ENCODE measurements at places on chromosomes 12 and 14.

GRCh38 chr14:105343194-105343593 is 28.6 kb downstream of the PACS2 start:
- DNase-seq = no peak

DNA sequence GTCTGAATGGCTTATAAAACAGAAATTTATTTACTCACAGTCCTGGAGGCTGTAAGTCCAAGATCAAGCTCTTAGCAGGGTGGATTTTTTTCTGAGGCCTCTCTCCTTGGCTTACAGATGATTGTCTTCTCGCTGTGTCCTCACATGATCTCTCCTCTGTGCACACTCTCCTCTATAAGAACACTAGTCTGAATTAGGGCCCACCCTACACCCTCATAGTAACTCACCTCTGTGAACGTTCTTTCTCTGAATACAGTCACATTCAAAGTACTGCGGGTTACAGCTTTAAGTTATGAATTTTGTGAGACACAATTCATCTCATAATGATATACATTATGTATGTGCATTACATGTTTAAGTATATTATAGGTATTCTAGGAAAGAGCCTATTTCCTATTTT is 135.7 kb upstream of the ATXN7L3B start:
- no peak for DNase-seq

DNA sequence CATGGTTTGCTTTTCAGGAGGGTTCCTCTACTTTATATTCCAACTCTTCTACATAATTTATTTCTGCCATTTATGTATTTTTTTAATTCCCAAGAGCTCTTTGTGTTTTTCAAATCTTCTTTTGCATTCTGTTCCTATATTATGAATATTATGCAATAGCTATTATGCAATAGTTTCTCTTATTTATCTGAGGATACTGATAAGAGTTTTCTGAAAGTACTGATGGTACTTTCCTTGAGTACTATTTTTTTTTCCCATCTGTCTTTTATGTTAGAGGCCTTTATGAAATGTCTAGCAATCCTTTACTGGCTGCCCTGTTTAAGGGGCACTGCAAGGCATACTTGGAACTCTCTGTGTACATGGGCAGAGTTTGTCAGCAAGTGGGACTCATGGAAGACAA is 93.4 kb downstream of the SLC41A2 start:
- DNase-seq = no peak

DNA sequence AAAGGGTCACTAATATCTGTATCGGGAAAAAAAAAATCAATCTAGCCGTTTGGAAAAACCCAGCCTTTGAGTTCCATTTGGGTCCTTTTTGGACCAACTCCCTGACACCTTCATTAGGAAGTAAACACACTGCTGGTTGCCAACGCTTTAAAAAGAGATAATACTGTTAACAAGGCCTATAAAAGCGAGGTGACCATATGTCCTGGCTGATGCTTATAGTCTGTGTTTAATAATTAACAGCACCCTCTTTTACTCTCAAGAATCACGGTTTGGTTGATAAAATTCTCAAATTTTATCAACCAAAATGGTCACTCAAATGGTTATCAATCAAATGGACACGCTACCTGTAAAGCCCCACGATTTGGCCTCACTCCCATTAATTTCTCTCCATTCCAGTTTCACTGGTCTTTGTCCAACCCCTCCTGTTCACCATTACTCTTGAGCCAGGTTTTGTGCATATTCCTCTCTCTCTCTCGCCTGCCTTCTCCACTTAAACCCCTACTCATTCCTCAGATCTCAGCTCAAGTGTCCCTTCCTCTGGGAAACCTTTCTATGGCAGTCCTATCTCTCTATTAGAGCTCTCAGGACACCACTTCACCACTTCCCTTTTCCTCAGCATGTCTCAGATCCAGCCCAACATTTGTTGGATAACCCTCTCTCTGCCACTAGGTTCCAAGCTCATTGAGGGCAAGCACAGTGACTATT is 9.5 kb downstream of the BTG1 start:
- no peak for DNase-seq

DNA sequence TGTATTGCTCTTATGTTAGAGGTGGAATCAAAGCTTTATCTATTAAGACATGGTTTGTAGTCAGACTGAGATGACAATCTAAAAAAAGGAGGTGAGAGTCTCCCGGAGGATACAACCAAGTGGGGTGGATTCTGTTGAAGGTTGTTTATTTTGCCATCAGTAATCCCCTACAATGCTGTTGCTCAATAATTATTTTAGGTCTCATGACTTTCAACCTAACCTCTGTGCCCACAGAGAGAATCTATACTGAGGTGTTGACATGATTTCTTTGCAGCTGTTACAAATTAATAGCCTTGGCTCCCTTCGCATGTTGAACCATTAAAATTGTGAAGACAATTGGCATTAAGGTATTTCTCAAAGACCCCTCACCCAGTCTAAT is 28.7 kb upstream of the FOS start:
- DNase-seq = no peak

- DNase-seq = no peak
Measured at GRCh38 chr12:72535212-72535990, 263.2 kb downstream of the TRHDE start.

DNA sequence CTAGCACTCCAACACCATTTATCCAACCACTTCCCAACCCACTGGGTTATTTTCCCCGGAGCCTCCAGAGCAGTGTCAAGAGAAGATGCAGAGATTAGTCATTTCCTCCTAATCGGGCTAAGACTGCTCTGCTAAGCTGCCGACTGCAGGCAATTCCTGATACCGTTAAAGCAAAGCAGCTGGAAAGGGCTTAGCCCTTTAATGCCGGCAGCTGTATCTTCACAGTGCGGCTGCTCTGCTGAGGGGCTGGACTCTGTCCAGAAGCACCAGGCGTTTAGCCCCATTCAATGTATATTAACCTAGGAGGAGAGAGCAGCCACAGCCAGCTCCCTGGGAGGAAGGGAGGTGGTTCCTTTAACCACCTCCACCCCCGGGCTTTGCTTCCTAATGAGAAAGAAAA is 11.1 kb downstream of the AQP6 start:
- DNase-seq = no peak

DNA sequence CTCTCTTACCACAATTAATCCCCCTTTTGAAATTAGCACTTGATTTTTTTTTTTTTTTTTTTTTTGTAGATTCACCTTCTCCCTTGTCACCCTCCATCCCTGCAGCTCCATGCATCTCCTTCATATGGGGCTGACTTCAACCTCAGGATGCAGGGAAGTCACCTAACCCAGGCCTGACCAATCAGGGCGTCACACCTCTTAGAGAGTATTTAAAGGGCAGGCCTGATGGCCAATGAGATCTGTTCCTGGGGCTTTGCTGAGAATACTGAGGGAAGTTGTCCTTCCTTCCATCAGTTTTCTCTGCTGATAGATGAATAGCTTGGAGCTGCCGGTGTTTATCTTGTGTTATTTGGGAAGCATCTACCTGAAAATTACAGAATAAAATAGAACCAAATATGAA is 1104.7 kb upstream of the TMEM132C start:
- DNase-seq = no peak

DNA sequence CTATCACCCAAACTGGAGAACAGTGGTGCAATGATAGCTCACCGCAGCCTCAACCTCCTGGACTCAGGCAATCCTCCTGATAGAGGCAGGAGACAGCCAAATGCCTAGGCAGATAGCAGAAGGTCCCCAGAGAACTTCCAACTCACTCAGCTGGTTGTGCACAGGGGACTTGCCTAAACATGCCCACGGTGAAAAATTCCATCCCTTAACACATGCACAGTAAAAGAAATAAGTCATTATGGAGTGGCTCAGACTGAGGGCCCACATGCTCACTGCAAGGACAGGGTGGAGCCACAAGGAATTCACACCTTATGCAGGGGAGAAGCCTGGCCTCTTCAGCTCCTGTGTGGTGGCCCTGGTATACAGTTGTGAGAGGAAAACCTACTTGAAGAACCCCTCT is 525.8 kb upstream of the ATP2B1 start:
- no peak for DNase-seq

- DNase-seq = peak; percentile 14
Measured at GRCh38 chr14:51552768-51553404, 98.8 kb upstream of the FRMD6 start.

DNA sequence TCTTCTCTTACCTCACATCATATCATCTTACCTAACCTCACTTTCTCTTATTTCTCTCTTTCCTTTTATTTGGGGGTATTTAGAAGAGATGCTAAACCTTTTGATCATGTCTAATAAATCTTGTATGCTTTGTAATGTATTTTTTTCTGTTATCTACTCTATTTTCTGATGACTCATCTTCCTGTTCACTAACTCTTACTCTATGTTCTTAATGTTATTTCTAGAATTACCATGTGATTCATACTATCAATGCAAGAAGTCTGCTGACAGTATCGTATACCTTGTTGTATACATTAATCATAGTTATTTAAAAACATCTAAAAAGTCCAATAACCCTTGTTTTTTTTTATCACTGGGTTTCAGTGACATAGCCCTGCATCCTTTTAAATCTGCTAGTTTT is 62.3 kb downstream of the MGAT4C start:
- DNase-seq = no peak

GRCh38 chr14:33714527-33715226 is 236.2 kb downstream of the EGLN3 start:
- DNase-seq = no peak

GRCh38 chr12:75606151-75606550 is 94.7 kb upstream of the KRR1 start:
- no peak for DNase-seq

DNA sequence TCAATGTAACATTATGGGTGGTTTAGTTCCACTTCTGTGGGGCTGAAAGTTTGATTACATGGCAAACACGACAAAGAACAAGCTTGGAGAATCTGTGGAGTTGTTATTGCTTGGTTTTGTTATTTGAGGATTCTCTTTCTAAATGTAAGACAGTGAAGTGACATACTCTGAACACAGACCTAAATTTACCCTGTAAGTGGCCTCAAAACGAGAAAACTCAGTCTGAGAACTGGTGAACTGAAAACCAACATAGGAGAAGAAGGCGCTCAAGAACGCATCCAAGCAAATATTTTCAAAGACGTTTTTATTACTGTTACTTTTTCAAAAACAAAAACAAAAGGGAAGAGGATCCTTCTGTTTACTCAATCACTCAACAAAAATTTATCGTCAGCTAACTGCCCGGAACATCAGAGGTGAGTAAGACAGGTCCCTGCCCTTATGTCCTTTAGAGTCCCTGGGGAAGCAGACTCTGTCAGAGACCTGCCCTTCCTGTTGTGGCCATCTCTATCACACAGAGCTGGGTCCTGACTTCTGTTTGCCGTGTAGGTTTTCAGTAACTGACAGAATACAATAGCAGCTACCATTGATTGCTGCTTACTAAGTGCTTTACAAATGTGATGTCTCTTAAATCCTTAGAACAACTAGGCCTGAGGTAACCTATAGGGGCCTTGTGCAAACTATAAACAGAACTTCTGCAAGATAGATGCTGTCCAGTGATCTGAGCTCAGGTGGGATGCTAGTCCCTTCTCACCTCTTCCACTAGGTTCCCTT is 79.3 kb upstream of the C12orf71 start:
- no peak for DNase-seq

DNA sequence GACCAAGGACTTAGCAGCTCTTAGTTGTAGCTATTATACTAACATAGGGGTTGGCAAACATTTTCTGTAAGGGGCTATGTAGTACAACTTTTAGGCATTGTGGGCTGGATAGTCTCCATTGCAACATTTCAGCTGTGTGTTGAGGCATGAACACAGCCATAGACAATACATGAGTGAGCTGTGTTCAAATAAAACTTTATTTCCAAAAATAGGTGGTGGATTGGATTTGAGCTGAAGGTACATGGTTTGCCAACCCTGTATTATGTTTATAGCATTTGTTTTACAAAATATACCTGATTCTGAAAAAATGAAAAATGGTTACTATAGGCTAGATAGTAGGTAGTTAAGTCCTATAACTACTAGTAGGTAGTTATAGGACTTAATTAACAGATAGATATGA is 40.5 kb downstream of the ETNK1 start:
- no peak for DNase-seq

DNA sequence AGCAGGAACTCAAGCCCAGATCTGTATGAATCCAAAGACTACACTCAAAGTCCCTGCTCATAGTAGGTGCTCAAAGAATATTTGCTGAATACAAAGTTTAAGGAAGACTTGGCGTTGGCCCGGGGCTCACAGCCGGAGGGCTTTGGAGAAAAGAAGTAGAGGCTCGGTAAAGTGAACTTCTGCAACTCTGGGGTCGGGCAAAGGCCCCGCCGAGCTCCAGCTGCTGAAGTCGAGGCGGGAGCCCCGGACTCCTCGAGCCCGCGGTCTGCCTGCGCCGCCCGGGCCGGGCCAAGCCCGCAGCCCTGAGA is 335 bp downstream of the GCN1 start:
- DNase-seq = no peak

DNA sequence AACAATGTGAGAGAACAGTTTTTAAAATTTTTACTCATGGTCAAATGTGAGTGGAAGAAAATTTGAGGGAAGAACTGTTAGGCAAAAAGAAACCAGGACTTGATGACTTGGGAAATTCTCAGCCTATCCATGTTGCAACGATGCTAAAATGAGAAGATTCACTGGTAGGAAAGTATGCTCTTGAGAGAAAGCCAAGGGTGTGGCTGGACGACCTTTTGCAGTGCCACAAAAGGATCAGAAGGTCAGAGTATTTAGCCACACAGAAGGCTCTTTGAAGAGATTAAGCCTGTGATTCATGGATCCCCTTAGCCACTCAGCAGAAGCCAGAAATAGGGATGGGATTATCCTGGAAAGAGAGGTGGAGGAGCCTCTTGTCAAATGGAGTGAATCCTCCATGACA is 336.8 kb downstream of the LRIG3 start:
- DNase-seq = no peak

DNA sequence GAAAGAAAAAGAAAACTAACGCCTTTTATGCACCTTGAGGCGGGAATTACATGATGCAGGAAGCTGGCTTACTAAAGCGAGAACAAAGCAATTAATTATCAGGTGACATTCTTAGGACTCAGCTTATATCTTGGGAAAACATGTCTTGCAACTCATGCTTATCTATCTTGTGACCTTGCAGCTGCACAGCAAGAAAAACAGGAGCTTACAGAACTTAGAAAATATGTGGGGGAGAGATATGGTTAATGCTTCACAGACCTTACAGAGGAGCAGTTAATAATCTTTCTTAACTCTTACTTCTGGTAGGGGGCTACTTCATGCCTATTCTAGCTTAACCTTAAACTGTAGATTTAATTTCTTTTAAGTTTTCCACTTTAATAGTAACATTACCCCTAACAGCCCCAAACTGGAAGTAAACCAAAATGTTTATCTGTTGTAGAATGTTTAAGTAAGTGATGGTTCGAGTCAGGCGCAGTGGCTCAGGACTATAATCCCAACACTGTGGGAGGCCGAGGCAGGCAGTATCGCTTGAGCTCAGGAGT is 13.2 kb upstream of the OR11G2 start:
- no peak for DNase-seq
